ENCODE measurements at places on chromosomes 5 and 9.

DNA sequence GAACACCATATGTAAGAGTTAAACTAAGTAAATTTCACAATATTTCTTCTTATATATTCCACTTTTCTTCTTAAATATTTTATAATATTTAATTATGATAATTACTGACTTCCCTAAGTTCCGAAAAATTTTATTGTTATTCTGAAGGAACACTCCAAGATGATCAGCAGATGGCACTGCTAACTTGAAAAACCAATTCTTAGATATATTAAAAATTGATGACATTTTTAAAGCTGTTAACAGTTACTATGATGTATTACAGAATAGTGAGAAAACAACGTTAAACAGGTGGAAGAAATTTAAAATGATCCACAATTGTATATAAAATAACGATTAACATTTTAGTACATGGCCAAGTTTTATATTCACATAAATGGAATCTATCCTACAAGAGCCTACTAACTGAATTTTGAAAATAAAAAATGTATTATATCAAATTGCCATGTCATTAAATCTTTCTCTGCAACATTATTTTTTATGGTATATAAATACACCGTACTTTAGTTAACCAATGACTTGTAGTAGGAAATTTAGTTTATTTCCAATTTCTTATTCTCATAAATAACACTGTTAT, 30.1 kb upstream of the MUSK start:
- no peak for DNase-seq

GRCh38 chr5:64147849-64148441, 17.7 kb upstream of the RNF180 start:
- DNase-seq = no peak

GRCh38 chr9:21689854-21690253, 112.6 kb upstream of the MTAP start:
- DNase-seq = no peak

DNA sequence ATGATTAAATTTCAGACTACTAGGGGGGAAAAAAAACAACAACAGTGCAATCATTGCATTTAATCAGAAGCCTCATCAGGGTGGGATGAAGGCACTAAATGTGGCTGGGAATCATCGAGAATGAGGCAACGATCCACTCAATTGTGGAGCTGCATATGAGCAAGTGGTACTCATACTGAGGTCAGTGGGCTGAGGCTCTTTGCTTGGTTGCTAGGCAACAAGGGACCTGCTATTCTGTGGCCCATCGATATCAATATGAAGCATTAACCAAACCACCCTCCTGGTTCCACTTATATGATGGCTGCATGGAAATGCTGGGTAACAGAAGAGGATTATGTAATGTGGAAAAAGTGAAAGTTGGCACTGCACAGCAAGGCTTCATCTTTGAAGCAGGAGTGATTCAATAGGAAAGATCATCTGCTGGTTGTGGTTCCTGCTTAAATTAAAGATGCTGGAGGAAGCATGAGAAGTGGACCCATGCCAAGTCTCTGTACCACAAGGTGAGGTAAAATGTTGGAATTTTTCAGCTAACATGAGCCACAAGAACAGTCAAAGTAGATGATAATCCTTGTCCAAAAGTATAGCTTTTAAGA, 159.8 kb upstream of the HMHB1 start:
- no peak for DNase-seq

DNA sequence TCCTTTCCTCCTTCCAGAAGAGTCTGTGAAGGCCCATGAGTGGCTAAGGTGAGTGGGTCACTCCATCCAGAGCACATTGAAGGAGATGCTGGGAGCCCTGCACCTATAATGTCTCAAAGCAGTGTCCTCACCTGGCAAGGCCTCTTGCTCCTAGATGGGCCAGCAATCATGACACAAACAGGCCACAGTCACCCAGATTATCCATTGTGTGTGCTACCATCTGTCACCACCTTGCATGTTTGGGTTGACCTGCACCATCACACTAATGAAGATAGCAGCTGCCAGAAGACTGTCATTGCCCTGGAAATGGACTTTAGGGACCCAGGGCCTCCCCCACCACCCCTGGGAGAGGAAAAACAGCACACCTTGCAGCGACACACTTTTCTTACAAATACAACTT, 69.6 kb downstream of the GABBR2 start:
- no peak for DNase-seq

- DNase-seq = no peak
Measured at GRCh38 chr5:61591859-61592258, 259.8 kb downstream of the ZSWIM6 start.

- DNase-seq = no peak
Measured at GRCh38 chr9:123645126-123645525, 284.8 kb downstream of the DENND1A start.

DNA sequence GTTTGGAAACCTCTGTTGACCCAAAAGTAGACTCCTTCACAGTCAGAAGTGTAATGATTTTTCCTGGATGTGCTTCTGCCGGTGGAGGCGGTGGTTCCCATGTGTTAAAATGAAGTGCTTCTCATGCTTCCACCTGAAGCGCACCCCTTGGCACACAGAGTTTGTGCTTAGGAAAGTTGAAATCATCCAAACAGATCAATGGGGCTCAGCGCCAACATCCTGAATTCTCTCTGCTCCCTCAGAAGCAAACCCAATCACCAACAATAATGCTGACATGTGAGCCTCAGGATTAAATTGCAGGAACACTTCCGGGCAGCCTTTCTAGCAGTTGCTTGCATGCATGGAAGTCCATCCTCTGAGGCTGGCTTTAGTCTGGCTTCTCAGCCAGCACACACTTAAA, 71.0 kb downstream of the MED10 start:
- DNase-seq = no peak

- no peak for DNase-seq
Measured at GRCh38 chr5:3954633-3955032, 359.0 kb downstream of the IRX1 start.

DNA sequence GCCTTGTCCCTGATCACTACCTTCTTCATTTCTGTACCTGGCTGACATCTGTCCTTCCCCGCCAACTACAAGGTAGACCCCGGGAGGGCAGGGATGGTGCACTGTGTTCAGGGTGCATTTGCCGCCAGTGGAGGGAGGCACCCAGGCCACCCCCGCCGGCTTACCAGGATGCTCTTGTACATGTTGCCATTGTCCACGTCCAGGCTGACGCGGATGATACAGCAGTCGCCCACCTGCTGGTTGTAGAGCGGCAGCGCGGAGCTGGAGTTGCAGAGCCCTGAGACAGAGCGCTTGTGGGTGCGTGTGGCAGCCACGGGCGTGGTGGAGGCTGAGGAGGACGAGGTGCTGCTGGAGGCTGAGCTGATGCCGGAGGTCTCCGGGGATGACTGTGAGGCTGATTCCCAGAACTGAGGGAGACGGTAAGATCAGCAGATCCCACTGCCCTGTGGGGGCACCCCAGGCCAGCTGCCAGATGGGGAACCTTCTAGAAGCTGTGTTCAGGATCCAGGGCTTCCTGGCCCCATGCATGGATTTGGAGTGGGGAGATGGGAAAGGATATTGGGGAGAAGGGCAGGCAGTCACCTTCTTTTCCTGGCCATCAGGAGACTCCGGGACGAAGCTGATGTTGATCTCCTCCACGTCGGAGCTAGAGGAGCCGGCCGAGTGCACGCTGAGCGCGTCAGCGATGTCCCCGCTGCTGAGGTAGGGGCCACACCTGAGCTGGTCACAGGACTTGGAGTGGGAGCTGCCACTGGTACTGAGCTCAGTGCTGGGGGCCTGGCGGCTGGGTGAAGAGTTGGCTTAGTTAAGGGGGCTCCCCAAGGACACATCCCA, 19.5 kb downstream of the RALGDS start:
- DNase-seq = no peak

DNA sequence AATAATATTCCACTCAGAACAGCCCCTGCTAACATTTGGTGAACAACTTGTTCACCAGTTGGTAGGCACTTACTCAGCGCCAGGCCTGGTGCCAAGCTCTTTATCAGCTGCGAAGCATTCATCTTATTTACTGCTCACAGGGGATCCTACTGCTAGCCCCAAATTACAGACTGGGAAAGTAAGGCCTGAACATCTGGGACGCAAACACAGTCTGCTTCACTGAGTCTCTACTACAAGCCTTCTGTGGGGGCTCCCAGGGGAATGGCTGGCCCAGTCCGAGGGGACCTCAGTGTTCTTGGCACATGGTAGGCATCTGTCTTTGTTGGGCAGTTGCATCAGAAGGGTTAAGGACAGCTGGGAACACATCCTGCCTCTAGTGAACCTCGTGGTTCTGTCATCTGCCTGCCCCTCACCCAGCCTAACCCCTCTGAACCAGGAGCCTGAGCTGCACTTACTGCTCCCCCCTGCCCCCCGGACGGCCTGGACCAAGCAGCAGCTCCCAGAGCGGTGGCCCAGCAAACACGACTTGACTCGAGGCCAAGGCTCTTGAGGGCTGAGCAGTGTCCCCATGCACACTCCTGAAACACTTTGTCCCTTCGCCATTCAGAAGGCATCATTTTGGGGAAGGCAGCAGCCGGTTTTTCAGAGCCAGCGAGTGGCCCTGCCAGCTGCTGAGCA, at the start of gene PHYHD1:
PHYHD1 (plus strand) TSS at position 602 of the 678 bp plus-strand sequence. CDS start 1,342 bp downstream, outside the sequence.
- no peak for DNase-seq

- DNase-seq = no peak
Measured at GRCh38 chr5:73624888-73625287, 1.1 kb upstream of the ARHGEF28 start.

- DNase-seq = no peak
Measured at GRCh38 chr5:136811086-136811485, 445.7 kb upstream of the TRPC7 start.

GRCh38 chr9:27280860-27281259, 16.1 kb downstream of the EQTN start:
- no peak for DNase-seq

DNA sequence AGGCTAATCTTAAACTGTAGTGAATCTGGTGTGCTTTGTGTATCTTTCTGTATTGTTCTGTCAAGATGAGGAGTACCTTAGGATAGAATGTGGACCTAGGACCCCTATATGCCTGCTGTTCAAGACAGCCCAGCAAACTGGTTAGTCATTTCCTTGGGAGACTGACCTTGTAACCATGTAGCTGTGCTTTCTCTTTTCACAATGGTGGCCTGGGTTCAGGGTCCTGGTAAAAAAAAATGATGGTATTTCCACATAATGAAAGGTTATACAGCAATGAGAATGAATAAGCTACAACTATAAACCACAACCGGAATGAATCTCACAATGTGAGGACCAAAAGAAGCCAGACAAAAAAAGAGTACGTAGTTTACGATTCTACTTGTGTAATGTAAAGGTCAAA, 36.4 kb upstream of the F2RL1 start:
- DNase-seq = no peak

DNA sequence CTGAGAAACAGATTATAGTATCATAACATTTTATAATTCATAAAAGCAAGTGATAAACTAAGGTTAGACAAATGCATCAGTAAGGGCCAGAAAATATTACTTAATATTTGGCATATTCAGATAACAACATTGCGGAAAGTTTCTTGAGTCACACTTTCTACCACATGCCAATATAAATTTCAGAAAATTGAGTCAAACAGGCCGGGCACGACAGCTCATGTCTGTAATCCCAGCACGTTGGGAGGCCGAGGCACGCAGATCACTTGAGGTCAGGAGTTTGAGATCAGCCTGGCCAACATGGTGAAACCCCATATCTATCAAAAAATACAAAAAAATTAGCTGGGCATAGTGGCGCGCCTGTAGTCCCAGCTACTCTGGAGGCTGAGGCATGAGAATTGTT, 47.1 kb downstream of the SLC38A9 start:
- DNase-seq = no peak

DNA sequence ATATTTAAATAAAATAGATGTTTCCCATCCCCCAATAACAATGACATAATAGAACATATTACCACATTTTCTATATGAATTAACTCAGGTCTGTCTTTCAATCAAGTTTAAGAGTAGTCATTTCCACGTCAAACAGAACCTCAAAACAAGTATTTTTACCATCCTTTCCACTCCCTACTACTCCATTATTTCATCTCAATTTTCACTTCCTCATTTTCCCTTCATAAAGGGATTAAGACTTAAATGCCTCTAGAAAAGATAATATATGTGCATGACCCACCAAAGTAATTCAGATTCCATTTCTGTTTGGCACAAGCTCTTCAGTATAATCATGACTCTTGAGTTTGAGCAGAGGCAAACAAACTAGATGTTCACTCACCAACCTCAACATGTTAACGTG, 40.4 kb downstream of the ELOVL7 start:
- no peak for DNase-seq

DNA sequence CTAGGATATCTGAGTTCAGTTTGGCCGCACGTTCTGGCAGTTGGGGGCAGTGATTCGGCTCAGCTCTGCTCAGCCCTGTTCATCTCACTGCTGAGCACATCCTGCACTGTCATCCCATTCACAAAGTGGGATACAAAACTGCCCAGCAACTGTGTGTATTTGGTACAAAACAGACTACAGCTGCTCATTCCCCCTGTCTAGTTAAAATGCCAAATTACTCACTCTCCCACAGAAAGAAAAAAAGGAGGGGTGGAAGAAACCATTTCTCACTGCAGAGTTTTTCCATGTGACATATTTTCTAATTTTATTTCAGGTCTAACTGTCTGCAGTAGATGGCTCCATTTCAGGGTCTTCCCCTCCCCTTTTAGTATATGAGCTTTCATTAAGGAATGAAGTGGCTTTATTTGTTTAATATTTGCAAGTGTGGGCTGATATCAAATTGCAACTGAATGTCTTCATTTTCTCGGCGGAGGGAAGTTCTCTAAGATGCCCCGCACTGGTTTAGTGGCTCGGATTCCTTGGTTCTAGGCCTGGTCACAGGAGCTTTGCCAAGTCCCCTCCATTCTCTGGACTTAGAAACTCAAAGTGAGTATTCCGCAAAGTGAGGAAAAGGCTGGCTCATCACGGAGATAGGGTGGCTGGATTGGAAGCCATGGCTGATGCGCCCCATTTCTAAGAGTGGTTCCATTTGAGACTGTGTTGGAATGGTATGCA, 14.7 kb downstream of the COL15A1 start:
- no peak for DNase-seq

- no peak for DNase-seq
Measured at GRCh38 chr9:20137425-20137824, 348.6 kb upstream of the SLC24A2 start.

DNA sequence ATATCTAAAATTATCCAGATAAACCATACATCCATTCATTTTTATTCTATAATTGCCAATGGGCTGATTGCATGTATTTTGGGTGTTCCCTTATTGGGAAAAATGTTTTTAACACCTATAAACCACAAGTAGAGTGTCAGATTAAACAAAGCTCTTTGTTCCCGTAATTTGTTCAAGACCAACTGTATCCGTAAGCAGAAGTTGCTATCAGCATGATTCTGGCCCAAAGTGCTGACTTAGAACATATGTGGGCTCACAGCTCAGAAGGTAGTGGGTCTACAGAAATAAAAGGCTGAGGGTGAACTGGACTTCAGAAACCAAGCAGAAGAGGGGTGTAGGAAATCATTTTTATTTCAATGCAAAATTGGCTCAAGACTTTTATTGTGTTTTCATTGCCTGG, 23.5 kb upstream of the IL7R start:
- DNase-seq = no peak
